Type B pancreatic cell (in vitro differentiated cells): ENCODE measurements at places on chromosomes 3 and 15. TPM values are rescaled to one million over a fixed set of nuclear protein-coding genes. Genes with fewer than 3 reads are reported as not detected.

DNA sequence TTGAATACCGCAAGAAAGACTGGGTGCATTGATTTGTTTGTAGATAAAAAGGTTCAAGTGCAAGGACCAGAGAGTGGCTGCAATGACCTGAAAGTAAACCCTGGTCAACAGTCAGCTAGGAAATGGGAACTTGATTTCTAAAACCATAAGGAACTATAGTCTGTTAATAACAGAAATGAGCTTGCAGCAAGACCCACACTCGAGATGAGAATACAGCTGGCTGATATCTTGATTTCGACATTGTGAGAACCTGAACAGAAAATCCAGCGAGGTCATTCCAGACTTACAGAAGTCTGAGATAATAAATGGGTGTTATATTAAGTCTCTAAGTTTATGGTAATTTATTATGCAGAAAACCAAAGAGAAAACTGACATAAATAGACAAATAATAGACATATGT, 177.3 kb downstream of the NFKBIZ start:
- H3K4me3 ChIP-seq = no peak overlapping the region
- DNase-seq = no peak
- H3K27me3 ChIP-seq = no peaks in the 10 kb centered on the region
- no peaks in the 10 kb centered on the region for H3K36me3 ChIP-seq

The RPLP1 gene
- total RNA-seq = 1,676 and 1,694 TPM in 2 replicates

DNA sequence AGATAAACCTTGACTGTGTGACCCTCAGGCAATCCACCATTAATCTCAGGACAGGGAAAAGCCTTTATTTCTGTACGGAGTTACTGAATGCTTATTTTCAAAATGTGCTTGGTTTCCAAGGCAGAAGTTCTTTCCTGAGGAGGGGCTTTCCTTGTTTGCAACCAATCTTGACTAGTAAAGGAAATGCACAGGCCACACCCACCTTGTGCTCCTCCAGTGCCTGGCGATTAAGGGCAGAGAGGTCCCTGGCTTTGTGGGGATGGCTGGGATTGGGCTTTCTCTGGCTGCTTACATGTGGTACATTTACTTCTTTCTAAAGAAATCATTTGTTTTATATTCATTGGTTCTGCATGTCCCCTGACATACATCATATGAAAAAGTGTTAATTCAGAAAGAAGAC, 47.8 kb downstream of the ZNF621 start:
- no peaks in the 10 kb centered on the region for H3K27me3 ChIP-seq
- H3K36me3 ChIP-seq = no peaks in the 10 kb centered on the region
- H3K27ac ChIP-seq = no peak overlapping the region
- peaks cover 5% of the 10 kb centered on the region for H3K4me1 ChIP-seq
- H3K4me3 ChIP-seq = no peak overlapping the region
- DNase-seq = no peak

DNA sequence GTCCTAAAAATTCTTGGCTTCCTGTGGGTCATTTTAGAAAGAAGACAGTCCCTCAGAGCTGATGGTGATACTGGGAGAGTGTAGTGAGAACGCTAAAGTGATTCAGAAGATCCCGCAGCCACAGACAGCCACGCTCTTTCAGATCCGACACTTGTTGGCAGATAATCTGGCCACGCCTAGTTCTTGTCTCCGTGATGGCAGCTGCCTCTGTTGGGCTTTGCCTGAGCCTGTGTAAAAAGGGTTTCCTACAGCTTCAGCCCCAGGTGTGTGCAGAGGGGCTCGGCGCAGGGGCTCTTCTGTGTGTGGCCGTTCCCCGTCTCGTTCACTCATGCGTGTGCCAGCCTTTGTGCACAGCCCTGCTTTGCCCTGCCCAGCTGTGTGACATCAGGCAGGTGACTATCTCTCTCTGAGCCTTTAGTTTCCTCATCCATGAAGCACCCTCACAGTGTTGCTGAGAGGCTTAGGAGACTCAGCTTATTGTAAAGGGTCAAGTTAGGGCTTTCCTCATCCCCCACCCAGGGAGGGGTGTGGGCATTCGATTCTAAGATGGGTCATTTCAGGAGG, 6.3 kb downstream of the IRAK2 start:
- DNase-seq = no peak
- no peaks in the 10 kb centered on the region for H3K36me3 ChIP-seq
- H3K4me3 ChIP-seq = no peak overlapping the region
- H3K27ac ChIP-seq = no peak overlapping the region
- H3K27me3 ChIP-seq = peaks cover 7% of the 10 kb centered on the region

GRCh38 chr3:143183665-143183964, 64.0 kb downstream of the CHST2 start:
- no peak overlapping the region for H3K27ac ChIP-seq

The SMCO1 gene
- total RNA-seq = not detected in 2 replicates

DNA sequence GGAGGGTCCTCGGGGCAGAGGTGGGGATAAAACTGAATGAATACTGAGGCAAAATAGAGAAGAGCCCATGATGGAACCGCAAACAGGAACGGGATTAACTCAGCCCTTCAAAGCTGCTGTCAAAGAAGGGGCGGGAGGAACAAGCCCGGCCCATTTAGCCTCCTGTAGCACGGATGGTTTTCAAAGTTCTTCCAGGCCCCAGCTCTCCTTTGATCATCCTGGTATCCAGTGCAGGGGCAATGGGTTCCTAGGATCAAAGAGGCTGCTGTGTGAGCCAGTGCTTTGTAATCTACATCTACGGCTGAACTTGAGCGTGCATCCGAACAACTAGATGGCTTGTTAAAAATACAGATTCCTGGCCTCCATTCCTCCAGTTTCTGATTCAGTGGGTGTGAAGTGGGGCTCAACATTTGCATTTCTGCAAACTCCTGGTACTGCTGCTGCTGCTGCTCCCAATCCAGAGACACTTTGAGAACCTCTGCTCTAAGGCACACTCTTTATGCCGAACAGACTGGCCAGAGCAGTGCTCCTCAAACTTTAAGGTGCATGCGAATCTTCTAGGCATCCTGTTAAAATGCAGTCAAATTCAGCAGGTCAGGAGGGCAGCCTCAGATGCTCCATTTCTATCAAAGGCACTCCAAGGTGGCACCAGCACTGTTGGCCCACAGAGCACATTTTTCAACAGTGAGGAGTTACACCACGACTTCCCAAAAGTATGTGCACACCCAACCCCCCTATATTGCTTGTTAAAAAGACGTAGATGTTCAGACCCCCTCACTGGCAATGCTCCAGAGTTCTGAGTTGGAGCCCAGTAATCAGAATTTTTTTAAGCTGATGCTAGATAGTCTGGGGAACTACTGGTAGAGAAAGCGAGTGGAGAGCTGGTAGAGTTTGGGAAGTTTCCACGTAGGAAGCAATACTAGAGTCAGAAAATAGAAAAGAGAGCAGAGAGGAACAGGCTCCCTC, 5.6 kb downstream of the GALNT15 start:
- peaks cover 25% of the 10 kb centered on the region for H3K27me3 ChIP-seq
- no peaks in the 10 kb centered on the region for H3K4me1 ChIP-seq
- H3K27ac ChIP-seq = no peak overlapping the region
- H3K36me3 ChIP-seq = no peaks in the 10 kb centered on the region
- no peak overlapping the region for H3K4me3 ChIP-seq

DNA sequence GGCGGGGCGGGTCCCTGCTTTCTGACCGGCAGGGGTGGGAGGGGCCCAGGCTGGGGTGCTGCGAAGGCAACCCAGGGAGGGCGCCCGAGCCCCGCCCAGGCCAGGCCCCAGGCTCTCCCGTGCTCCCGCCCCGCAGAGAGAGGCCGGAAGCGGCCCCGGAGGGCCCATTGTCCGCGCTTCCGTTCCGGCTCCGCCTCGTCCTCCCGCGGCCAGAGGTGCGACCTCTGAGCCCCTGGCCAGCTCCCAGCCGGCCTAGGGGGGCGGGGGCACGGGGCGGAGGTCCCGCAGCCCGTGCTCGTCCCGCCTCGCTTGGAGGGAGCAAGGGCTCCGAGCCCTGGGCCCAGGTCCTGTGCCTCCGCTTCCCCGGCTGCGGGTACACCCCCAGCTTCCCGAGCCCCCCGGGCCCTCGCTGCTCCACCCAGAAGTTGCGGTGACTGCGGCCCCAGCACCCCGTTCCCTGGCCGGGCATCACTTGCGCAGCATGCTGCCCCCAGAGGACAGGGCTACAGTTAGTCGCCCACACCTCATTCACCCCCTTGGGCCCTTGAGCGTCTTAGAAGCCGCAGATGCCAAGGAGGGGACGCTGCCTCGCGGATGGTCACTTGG, 20.4 kb upstream of the PLXND1 start:
- peaks cover 3% of the 10 kb centered on the region for H3K36me3 ChIP-seq
- H3K4me1 ChIP-seq = peaks cover 39% of the 10 kb centered on the region
- H3K4me3 ChIP-seq = peak overlapping the region; percentile 92

DNA sequence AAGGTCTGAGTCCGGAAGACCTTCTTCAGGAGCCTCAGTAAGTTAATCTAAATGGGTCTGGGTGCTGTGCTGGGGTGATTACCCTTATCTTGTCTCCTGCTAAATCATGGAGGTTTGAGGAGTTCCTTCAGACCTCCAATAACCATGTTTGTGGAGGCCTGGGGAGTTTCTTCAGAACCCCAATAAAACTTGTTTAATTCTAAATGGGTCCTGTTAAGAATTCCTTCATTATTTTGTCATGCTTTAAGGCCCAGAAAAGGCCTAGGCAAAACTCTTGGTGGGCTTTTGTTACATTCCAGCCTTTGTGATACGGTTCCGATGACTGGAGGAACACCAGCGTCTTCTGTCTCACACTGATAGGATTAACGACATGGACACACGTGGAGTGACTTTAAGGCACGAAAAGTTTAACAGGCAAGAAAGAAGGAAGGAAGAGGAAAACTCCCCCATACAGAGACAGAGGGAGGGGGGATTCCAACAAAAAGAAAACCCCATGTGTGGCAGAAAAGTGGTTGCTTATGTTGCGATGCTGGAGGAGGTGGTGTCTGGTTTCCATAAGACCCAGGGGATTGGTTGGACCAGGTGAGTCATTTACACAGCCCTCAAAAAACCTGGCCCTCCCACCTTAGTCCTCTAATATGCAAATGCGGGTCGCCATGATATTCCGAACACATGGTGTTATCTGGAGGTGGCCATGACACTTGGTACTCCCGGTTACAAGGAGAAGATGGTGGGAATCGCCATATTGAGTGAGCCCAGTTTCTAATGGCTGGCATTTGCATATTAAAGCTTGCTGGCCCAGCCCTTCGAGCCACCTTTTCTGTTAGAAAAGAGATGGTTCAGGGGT, 72.6 kb upstream of the MFGE8 start:
- H3K27me3 ChIP-seq = peaks cover 7% of the 10 kb centered on the region
- DNase-seq = no peak
- no peak overlapping the region for H3K4me3 ChIP-seq
- no peak overlapping the region for H3K27ac ChIP-seq

GRCh38 chr15:38255690-38256089, 3.1 kb downstream of the SPRED1 start:
- no peak for DNase-seq
- H3K4me1 ChIP-seq = peaks cover 36% of the 10 kb centered on the region
- H3K36me3 ChIP-seq = no peaks in the 10 kb centered on the region
- H3K27me3 ChIP-seq = peaks cover 13% of the 10 kb centered on the region

DNA sequence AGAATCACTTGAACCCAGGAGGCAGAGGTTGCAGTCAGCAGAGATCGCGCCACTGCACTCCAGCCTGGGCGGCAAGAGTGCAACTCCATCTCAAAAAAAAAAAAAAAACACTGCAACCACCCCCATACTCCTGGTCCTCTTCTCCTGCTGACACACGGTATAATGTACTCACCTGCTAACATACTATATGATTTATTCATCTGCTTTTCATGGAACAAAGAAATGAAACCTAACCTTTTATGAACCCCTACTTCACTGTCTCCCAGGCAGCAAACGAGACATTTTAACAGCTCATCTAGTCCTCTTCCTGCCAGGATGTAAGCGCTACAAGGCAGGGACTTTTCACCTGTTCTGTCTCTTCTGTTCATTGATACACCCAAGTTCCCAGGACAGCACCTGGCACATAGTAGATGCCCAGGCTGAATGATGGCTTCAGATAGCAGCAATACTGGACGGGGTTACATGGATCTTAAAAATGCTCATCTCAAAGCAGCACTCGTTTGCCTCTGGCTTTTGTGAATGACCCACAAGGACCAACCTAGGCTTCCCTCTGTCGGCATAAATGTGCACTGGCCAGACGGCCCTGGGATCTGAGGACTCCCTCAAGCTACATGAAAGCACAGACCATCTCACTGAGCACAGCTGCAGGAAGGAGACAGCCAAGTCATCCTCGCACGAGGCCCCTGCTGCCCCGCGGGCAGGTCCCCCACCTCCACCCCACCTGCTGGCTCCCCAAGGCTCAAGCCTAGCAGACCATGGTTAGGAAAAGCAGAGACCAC, 20.3 kb downstream of the XXYLT1 start:
- H3K27me3 ChIP-seq = no peaks in the 10 kb centered on the region
- DNase-seq = no peak
- peak overlapping the region; percentile 11 for H3K27ac ChIP-seq
- H3K4me1 ChIP-seq = peaks cover 51% of the 10 kb centered on the region
- H3K4me3 ChIP-seq = no peak overlapping the region
- H3K36me3 ChIP-seq = peaks cover 27% of the 10 kb centered on the region

GRCh38 chr3:127449486-127450212, 140.9 kb downstream of the TPRA1 start:
- no peak overlapping the region for H3K27ac ChIP-seq
- DNase-seq = no peak
- H3K27me3 ChIP-seq = peaks cover 56% of the 10 kb centered on the region
- H3K4me3 ChIP-seq = no peak overlapping the region
- H3K36me3 ChIP-seq = no peaks in the 10 kb centered on the region

The SERPINI2 gene
- total RNA-seq = 0.70 TPM in 1 of 2 replicates, not detected in the other

The SAMD7 gene
- not detected in 2 replicates for total RNA-seq

The CDCP1 gene
- total RNA-seq = 26.3 and 82.5 TPM in 2 replicates

The MED12L gene
- 3.2 and 6.4 TPM in 2 replicates for total RNA-seq
